ENCODE measurements at places on chromosomes 4 and X. TPM values are rescaled to one million over a fixed set of nuclear protein-coding genes. Genes with fewer than 3 reads are reported as not detected.

DNA sequence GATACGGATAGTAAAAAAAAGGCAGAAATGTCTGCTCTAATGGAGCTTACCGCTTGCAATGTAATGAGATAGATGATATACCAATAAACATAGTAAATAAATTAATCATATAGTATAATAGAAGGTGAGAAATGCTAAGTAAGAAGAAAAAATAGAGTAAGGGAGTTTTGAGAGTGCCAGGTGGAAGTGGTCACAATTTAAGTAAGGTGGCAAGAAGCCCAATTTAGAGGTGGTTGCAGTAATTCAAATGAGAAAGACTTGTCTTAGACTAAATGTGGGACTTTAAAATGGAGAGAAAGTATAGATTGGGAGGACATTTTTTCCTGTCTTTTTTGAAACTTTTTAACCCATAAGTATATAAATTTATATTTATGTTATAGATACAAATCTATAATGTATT lies 26.0 kb downstream of the TBC1D19 start:
- no peak for DNase-seq

Gene SRP72
- 102 TPM for total RNA-seq

GRCh38 chr4:147284256-147284835 lies 196.6 kb upstream of the EDNRA start:
- no peak for DNase-seq

- no peak for DNase-seq
Observed at GRCh38 chr4:73603854-73604584, 16.2 kb downstream of the RASSF6 start.

GRCh38 chr4:78517050-78517652 lies 34.4 kb upstream of the ANXA3 start:
- no peak for DNase-seq

- DNase-seq = no peak
Observed at GRCh38 chr4:105836537-105836936, 58.7 kb upstream of the NPNT start.

Gene DCAF4L1
- total RNA-seq = 0.17 TPM

DNA sequence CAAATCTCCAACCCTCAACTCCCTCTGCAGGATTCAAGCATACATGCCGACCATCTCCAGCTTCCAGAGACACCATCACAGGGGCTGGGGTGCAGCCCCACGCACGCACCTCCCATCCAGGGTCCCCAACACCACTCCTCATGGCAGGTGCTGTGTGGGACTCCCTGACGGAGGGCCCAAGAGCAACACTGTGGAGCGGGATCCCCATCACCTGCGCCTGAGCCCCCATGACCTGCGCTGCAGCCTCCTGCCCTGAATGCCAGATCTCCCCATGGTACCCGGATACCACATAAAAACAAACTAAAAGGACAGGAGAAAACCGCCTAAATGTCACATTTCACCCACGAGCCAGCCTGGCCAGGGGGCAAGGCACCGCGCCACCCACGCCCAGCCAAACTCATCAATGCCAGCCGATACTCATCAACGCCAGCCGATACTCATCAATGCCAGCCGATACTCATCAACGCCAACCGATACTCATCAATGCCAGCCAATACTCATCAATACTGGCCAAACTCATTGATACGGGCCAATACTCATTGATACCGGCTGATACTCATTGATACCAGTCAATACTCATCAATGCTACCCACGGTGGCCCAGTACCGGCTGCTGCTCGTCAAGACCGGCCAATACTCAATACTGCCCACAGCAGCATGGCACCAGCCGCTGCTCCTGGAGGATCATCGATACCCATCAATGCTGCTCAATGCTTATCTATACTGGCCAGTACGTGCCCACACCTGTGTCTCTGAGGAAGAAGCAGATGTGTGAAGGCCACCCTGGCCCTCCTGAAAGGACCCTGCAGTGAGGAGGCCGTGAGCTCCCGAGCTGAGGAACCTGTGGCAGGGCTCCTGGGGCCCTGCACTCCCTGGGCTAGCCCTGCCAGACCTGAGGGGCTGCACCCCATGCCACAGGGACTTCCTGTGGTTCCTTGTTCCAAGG lies 6.2 kb downstream of the CTBP1 start:
- DNase-seq = no peak

DNA sequence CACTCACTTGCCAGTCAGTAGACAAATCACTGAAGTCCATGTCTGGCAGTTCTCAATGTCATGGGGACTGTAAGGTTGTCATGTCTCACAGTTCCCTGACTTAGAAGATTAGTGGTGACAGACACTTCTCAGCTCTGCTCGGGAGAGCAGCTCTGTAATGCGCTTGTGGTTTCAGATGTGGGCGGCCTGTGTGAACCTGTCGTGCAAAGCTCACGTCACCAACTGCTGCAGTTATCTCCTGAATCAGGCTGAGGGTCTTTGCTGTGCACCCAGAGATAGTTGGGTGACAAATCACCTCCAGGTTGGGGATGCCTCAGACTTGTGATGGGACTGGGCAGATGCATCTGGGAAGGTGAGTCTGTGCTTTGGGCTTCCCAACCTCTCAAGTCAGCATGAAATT lies at the start of gene IL9R:
TSS of gene IL9R (plus strand) at position 261 of the 400 bp plus-strand sequence. CDS start at position 325, 64 bp downstream.
- no peak for DNase-seq

- no peak for DNase-seq
Observed at GRCh38 chr4:1344696-1345095, 2.3 kb upstream of the UVSSA start.

Gene INTS6L
- 15.2 TPM for total RNA-seq

Gene GAGE1
- total RNA-seq = not detected

GRCh38 chr4:118076958-118077766 lies 42.9 kb downstream of the NDST3 start:
- no peak for DNase-seq

GRCh38 chr4:119008761-119009160 lies 120.1 kb downstream of the SYNPO2 start:
- DNase-seq = no peak

DNA sequence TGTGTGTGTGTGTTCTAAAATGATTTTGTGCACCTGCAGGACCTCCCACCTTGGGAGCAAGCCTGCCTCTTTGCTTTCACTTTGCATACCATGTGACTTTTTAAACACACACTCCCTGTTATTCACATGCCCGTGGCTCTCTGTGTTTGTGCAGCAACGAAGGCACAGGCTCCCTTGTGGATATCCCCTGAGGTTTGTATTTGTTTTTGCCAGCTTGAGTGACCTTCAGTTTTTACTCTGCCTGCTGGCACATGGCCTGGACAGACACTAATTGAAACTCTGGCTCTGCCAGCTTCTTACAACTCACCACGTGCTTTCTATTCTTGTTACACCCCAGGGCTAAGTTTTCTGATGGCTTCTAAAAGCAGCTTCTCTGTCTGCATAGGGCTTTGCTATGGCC lies 885.8 kb downstream of the SH3BGRL start:
- no peak for DNase-seq

Gene RS1
- not detected for total RNA-seq

DNA sequence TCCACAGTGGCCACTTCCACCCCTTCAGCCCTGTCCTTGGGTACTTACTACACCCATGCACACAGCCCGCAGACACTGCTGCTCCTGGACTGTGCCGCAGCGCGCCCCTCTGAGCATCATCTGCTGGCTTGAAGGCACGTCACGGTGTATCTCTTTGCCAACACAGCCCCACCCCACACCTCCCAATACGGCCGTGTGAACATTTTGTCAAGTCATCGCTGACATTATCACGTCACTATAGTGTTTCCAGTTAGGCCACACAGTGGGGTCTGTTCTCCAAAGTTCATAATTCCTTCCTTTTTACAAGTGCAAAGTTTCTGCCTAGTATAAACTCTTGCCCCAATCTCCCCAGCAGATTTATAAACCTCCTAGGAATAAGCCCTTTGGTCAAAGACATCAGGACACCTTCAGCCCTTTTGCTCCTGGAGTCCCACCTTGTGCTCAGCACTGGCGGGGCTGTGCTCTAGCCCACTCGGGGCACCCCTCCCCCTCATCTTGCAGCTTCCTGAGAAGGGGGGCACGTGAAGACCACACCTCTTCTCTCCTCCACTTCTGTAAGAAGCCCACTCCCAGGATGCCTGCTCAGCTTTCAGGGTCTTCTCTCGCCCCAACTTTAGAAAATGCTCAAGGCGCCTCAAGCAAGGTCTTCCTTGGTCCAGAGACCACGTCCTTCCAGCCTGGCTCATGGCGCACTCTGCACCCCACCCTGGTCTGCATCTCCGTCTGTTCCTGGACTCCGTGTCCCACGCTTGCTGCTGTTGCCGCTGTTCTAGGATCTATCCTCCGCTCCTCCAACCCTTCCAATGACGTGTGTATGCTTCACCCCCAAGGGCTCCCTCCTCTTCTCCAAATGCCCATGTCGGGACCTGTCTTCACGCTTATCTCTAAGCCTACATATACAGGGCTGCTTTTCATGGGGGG lies 7.2 kb downstream of the FAM53A start:
- DNase-seq = no peak

Gene CSAG3
- total RNA-seq = 7.4 TPM

DNA sequence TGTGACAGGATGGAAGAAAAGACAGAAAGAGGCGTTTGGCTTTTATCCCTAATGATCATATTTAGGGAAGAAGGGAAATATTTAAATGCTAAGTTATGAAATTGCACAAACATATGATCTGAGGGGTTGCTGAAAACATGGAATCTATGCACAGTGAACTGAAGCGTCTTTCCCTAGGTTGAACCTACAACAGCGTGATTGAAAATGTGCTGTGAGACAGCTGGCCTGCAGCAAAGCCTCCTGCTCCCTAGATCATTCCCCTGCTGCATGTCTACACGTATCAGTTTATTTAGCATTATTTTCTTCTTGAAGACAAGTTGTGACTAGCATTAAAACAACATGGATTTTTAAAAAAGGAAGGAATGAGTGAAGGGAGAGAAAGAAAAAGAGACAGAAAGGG lies 272.5 kb upstream of the TRAM1L1 start:
- DNase-seq = no peak

GRCh38 chr4:104942990-104943743 lies 203.5 kb upstream of the TET2 start:
- DNase-seq = no peak

DNA sequence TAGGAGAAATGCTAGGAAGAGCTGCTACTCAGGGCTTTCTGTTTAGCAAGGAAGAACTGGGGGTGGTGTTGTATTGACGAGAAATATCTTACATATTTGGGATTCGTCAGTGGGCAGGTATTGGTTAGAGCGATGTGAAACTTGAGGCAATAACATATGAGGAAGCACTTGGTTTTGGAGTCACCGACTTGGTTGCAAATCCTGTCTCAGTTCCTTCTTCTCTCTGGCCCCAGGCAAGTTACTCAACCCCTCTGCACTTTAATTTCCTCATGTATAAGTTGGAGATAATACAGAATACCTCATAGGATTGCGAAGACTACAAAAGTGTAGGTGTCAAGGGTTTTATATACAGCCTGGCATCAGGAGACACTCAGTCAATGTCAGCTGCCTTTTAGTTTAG lies 34.1 kb downstream of the GPAT3 start:
- DNase-seq = no peak

- no peak for DNase-seq
Observed at GRCh38 chr4:80454556-80454955, 119.0 kb downstream of the CFAP299 start.

DNA sequence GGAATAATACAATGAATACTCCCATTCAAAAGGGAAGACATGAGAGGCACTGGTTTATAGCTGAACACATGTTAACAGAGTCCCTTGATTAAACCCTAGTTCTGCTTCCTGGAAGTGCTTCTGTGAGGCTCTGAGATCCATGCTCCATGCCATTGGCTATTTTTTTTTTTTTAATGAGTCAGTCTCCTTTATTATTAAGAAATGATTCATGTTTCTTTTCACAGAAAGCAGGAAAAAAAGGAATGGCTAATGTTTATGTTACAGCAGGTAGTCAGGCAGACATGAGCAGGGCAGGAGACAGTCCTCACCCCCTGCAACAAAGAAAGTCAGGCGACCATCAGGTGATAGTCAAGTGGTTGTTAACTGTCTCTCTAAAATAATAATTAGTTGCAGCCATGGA lies 598.7 kb downstream of the EPHA5 start:
- no peak for DNase-seq

Gene VSIG4
- total RNA-seq = not detected

- no peak for DNase-seq
Observed at GRCh38 chrX:16839219-16839851, 30.8 kb downstream of the RBBP7 start.

DNA sequence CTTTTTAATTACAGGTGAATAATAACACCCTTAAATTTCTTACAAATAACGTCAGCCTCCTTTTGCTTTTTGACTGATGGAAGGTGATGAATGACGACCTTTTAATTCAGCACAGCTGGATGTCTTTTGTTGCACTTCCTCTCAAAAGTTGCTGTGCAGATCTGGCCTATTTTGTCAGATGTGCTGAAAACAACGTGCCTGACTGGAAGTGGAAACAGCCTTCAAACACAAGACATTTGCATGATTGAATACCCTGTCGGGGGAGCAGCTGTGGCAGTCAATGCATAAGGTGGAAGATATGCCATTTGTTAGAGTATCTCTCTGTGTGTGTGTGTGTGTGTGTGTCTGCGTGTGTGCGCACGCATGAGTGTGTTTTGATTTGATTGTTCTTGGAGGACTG lies 579.7 kb downstream of the SPRY1 start:
- peak; percentile 50 for DNase-seq

GRCh38 chr4:85556283-85556682 lies 81.3 kb downstream of the ARHGAP24 start:
- DNase-seq = no peak

DNA sequence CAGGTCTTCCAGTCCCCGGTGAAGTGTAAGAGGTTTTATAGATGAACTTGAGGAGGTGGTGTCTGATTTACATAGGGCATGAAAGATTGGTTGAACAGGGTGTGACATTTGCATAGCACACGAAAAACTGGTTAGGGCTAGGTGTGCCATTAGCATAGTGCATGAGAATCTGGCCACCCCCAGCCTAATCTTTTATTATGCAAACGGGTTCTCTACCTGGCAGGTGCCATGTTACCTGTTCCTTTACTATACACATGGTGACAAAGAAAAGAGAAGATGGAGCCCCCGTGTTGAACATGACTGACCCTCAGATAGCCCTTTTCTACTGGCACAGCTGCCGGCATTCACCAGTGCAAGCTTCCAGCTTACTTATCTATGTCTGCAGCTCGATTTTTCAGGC lies 71.0 kb downstream of the UCHL1 start:
- DNase-seq = no peak

Gene UGT2B17
- not detected for total RNA-seq

Measured in glutamatergic neuron (in vitro differentiated cells).